A673 (cell line): ENCODE measurements at places on chromosomes 4 and X.

DNA sequence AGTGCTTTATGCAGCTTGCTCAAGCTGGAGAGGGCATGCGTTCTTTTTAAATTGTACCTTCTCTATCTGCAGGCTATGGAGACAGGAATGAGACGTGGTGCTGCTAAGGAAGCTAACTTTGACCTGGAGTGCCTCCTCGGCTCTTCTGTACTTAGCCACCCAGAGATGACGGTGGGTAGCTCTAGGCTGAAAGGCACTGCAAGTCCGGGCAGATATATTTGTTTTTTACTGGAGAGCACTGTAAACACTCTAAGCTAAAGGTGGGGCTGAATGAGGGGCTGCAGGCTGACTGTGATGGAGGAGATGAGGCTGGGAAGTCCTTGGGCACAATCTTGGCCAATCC is 12.1 kb downstream of the ELF4 start:
- no peak for DNase-seq

- peak; percentile 28 for DNase-seq
Observed at GRCh38 chr4:20252656-20253282, 1.1 kb downstream of the SLIT2 start.

- DNase-seq = no peak
Observed at GRCh38 chrX:1516596-1517104, 20.3 kb downstream of the P2RY8 start.

- no peak for DNase-seq
Observed at GRCh38 chr4:2662598-2662997, 93.5 kb downstream of the TNIP2 start.

- DNase-seq = no peak
Observed at GRCh38 chrX:40406330-40406859, 174.4 kb upstream of the ATP6AP2 start.

GRCh38 chr4:112668131-112668530 is 31.2 kb downstream of the LARP7 start:
- DNase-seq = no peak

GRCh38 chrX:40550066-40550465 is 30.7 kb upstream of the ATP6AP2 start:
- no peak for DNase-seq

DNA sequence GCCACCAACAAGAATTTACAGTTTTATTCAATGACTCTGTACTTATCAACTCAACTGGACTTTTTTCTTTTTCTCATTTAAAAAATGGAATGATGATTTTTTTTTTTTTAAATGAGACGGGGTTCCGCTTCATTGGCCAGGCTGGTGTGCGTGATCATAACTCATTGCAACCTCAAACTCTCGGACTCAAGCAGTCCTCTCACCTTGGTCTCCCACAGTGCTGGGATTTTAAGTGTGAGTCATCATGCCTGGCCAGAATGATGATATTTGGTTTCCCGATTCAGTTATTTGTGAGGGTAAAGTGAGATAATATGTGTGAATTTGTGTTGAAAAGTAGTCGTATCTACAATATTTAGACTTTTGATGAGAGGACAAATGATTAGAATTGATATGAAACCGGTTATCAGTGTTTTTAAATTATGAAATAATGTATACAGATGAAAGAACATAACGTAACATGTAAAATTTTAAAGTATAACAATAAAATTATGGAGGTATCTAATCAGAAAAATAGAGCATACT is 66.0 kb upstream of the UNC5C start:
- no peak for DNase-seq

GRCh38 chr4:96342790-96343455 is 503.0 kb downstream of the PDHA2 start:
- no peak for DNase-seq

DNA sequence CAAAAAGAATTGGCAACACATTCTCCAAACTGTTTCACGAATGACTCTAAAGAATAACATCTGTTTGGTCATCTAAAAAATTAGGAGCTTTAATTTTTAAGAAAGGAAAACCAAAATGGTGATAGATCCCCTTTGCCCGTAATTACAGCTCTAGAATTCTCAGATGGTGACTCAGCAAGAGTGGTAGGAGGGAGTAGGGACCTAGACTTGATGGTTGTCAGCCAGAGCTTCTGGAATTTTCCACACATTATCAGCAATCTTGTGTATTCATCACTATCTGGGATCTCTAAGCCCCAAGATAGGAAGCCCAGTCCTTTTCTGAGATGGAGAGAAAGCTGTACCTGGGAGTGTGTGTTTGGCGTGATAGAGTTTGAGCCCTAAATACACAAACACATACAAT is 103.9 kb upstream of the RAB40AL start:
- no peak for DNase-seq

GRCh38 chrX:17046478-17047097 is 100.1 kb downstream of the REPS2 start:
- peak; percentile 77 for DNase-seq

- no peak for DNase-seq
Observed at GRCh38 chrX:17009856-17010625, 63.6 kb downstream of the REPS2 start.

GRCh38 chrX:8741981-8742380 is 10.0 kb upstream of the ANOS1 start:
- DNase-seq = no peak

GRCh38 chrX:15204130-15204751 is 65.6 kb downstream of the ASB9 start:
- no peak for DNase-seq

DNA sequence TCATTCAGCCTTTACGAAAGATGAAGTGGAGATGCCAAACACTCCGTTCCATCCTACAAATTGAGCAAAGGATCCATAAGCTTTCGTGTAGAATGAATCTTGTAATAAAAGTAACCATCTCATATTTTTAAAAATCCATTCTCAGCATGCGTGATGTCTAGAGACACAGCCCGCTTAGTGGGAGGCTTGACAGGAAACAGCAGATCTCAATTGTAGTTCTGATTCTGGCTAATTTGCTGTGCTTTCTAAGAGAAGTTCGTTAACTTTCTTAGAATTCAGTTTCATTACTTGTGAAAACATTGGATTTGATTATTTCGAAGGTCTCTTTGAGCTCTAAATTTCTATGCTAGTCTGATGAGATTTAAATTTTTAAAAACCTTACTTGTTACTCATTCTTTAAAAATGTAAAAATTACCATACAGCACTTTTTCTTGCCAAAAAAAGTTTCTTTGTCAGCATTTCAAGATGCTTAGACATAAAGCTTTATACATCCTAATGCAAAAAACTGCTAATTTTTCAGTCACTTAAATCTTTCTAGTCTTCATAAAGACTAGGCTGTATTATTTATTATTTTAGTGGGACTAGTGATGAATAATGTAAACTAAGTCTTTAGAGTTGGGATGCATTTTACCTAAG is 66.9 kb upstream of the NEIL3 start:
- no peak for DNase-seq

- DNase-seq = no peak
Observed at GRCh38 chr4:189834616-189835015, 106.1 kb upstream of the FRG1 start.

- DNase-seq = no peak
Observed at GRCh38 chrX:11209798-11210414, 83.3 kb upstream of the AMELX start.

DNA sequence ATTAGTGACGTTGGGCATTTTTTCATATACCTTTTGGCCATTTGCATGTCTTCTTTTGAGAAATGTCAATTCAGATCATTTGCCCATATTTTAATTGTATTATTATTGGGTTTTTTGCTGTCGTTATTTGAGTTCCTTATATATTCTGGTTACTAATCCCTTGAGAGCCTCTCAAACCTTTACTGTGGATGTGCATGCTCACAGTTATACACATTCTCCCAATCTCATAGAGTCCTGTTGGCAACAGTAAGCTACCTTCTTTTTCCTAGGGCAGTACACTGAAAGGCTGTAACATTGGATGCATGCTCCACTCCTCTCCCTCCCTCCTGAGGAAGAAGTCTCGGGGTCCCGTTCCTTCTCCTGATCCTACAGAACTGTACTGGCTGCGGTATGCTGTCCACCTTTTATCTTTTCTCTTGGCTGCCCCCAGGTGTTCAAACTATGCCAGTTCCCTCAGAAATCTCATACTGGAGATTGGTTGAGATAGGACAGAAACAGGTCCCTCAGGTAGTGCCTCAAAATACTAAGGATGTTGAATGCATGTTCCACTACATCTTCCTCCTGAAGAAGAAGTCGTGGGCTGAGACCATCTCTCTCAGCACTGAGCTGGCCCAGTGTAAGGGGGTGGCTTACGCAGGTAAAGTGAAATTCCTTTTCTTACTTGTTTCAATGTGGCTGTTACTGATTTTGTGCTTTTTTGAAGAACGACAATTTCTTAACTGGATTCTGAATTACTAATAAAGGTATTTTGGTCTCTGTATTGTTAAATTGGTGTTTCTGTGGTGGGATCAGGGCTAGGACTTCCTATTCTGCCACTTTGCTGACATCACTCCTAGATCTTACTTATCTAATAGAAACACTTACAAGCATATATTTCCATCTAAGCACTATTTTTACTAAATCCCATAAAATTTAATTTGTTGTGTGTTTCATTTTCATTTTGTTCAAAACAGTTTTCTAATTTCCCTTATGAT is 145.4 kb upstream of the HUWE1 start:
- peak; percentile 50 for DNase-seq

- DNase-seq = no peak
Observed at GRCh38 chr4:38119668-38120385, 159.6 kb downstream of the PTTG2 start.

- no peak for DNase-seq
Observed at GRCh38 chr4:20301161-20301560, 49.5 kb downstream of the SLIT2 start.

DNA sequence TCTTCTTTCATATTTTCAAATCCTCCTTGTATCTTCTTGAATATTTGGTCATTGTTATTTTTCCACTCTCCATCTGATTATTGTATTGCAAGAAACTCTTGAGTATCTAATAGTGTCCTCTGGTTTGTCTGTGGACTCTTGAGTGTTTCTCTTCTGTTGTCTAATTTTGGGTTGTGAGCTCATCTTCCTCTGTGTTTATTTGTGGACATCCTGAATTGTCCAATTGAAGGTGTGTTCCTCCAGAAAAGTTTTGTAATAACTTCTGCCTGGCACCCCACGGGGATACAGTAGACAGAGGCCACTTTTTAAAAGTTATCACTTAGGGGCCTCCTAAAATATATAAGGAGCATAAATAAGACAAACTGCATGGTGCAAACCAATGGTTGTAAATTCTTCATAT is 3.1 kb upstream of the CC2D2A start:
- DNase-seq = no peak
